Activated CD4-positive, CD25-positive, alpha-beta regulatory T cell (primary cell): ENCODE measurements at places on chromosomes 7 and 10.

GRCh38 chr7:106740806-106741205 lies 79.8 kb upstream of the CCDC71L start:
- DNase-seq = no peak

GRCh38 chr7:90209776-90210175 lies 1.8 kb upstream of the STEAP2 start:
- no peak for DNase-seq

DNA sequence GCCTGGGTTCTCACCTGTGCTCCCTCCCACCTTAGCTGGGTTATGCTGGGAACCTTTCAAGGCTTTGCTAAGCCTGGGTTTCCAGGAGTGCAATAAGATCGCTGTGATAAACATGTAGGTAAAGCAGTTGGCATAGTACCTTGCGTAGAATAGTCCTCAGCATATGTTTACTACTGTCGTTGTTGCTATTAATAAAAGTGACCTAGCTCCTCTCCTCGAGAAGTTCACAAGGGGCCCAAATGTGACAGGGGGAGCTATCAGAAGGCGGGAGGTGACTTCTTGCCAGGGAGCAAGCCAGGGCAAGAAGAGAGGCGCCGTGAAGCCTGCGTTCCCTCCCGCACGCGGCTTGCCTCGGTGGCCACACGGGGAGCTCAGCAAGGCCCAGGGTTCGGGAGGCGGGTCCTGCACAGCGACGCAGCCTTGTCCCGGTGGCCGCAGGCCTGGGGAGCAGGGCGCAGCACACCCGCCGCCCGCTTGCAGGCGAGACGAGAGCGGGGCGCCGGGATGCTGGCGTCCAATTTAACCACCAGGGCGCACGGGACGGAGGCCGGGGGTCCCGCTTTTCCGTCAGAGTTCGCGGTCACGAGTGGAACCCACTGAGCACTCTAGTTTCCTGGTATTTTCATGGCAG lies 106.2 kb downstream of the SNX10 start:
- no peak for DNase-seq

DNA sequence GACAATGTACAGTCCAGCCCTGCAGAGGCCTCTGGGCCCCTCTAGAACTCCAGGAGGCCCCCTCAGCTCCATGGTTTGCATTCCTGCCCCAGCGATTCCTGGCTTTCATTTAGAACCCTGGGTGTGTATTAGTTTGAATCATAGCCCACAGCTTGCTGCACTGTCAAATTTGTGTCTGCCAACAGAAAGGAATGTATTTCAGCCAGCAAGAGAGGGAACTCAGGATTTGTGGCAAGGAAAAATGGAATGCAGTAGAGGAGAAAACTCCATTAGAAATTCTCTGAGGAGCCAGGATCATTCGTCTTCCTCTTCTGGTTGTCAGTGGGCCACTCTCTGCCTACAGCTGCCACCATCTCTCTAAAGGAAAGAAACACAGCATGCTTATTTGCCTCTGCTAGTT lies 27.9 kb upstream of the WDR11 start:
- no peak for DNase-seq

DNA sequence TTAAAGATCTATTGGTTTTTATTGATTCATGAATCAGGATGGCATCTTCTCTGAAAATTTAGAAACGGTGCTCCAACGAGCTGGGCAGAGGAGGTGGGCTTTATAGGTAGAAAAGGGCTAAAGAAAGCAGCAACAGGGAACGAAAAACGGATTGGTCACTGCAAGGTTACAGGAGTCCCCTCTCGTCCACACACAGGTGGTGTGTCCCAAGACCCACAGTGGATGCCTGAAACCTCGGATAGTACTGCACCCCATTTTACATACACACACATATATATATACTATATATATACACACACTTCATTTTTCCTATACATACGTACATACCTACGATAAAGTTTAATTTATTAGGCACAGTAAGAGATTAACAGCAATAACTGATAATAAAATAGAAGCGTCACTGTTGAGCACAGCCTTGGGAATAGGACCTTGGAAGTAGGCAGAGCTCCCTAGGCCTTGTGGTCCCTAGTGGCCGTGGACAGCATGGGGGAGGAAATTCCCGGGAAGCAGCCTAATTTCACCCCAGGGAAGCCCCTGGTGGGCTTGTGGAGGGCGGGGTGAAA lies 737 bp upstream of the NUB1 start:
- DNase-seq = no peak

GRCh38 chr7:106693677-106694353 lies 32.9 kb upstream of the CCDC71L start:
- DNase-seq = no peak

- no peak for DNase-seq
These were observed 210.0 kb downstream of the IMMP2L start for GRCh38 chr7:111352319-111352718.

DNA sequence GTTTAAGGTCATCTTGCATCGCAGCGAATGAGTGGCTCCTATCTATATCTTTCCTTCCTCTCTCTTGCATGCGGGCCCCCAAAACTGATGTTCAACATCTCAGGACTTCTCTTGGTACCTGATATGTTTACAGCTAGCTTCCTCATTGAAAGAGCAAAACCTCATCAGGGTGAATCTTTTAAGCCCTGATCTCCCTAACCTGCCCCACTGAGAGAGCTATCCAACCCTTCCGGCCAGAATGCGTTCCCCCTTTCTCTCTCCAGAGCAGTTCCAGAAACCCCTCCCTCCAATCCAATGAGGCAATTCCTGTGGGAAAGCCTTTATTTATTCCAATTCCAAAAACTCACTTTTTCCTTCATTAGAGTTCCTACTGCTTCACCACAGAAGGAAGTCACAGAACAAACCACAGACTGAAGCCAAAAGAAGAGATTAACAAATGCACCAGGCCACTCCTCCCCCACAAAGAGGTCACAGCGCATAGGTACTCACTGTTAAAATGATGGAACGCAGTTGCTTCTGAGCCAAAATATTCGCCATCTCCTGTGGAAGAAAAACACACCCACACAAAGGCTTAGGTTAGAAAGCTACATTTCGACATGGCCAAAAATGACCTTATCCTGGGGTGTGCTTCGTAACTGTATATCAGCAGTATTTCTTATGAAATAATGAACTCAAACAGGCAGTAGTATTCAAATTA lies 232.4 kb downstream of the ELMO1 start:
- DNase-seq = no peak
